NCI-H774 (cell line): ENCODE measurements at places on chromosomes 5 and 9.

DNA sequence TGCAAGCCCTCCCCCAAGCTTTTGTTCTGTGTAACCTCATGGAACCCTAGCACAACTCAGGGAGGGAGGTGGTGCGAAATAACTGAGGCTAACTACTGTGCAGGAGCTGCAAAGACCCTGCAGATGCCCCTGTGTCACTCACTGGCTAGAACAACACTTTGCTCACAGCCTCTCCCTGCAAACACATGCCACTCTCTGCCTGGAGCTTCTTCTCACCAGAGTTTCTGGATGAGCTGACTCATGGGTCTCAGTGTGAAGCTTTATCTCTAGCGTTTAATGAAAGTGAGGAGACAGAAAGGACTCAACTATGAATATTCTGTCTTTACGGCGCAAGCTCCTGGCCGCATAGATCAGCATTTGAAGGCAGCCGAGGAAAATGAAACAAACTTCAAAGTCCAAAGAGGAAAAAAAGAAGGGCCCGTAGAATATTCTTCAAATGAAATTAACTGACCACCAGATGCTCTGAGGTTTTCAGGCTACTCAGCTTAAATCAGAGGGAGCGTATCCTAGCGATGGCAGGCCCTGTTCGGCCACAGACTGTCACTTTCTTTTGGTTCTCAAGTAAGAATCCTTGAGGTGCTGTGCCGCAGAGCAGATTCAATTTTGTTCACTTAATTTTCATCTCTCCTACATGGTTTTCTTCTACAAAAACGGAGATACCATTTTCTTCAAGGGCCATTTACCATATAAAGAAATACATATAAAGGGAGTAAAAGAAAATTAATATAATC lies 77.7 kb upstream of the TAS2R1 start:
- DNase-seq, result no peak

GRCh38 chr9:83625178-83625577 lies 2.2 kb downstream of the IDNK start:
- no peak for DNase-seq

GRCh38 chr5:164361986-164362385 lies 856.6 kb downstream of the MAT2B start:
- DNase-seq, result no peak

- no peak for DNase-seq
Observed at GRCh38 chr5:153373130-153373498, 117.4 kb upstream of the GRIA1 start.

GRCh38 chr5:148397968-148398595 lies 14.3 kb downstream of the FBXO38 start:
- no peak for DNase-seq

DNA sequence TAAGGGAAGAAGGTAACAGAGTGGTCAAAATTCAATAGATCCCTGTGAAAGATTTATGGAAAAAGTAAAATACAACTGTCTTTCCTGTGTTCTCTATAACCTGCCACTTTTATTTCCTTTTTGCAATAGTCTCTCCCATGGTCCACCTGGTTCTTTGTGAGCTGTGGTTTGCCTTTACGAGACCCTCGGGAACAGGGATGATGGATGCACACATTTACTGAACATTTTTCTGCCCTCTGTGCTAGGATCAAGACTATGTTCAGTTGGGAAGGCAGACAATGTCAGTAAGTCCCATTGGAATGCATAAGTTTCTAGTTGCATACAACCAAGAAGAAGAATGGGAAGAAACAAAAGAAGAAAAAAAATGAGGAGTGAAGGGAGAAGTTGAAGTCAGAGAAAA lies 281.2 kb downstream of the TRPM3 start:
- no peak for DNase-seq
